ENCODE measurements at places on chromosomes 7 and 10.

- DNase-seq = peak; percentile 99
Measured at GRCh38 chr10:89373916-89374711, 3.7 kb upstream of the IFIT1B start.

- DNase-seq = no peak
Measured at GRCh38 chr7:92715963-92716362, 120.4 kb downstream of the CDK6 start.

DNA sequence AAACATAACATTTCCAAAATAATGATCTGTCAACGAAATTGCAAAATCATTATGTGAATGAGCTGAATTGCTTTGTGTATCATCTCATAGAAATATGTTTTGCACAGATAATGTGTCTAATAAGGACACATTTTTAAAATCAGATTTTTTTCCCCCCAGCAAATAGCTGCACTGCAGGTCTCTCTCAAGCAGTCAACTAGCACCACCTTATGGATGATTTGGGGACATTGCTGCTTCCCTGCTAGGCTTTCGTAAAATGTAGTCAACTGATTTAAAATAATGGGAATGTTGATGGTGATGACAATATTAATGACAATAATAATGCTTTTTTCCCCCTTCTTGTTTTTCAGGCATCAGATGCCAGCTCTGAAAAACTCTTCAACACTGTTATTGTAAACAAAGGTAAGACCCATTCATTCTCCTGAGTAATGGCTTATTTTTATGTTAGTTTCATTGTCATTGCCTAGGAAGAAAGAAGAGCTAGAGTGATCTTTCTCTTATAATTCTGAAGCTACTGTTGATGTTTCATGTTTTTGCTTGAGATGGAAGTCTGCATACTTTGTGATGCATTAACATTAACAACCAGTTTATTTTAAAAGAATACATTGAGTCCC is 433.6 kb upstream of the GALNT17 start:
- DNase-seq = peak; percentile 7

DNA sequence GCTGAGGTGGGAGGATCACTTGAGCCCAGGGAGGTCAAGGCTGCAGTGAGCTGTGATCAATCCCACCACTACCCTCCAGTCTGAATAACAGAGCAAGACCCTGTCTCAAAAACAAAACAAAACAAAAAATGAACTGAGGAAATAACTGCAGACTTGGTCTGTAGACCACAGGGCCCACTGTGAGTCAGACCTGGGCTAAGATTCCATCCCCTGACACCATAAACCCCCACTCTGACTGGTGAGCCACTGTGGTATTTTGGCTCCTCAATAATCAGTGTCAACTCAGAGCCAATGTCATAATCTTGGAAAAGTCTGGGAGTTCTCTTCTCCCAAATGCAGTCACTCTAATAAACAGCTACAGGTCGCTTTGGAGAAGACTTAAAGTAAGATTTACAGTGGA is 24.0 kb upstream of the ERCC6 start:
- no peak for DNase-seq

GRCh38 chr10:74875966-74876365 is 49.6 kb downstream of the KAT6B start:
- no peak for DNase-seq

GRCh38 chr7:138935465-138936011 is 45.7 kb downstream of the KIAA1549 start:
- DNase-seq = no peak

GRCh38 chr7:107694386-107694785 is 33.8 kb downstream of the SLC26A4 start:
- no peak for DNase-seq

GRCh38 chr10:89395141-89395540 is 2.7 kb downstream of the IFIT1 start:
- no peak for DNase-seq

- DNase-seq = peak; percentile 52
Measured at GRCh38 chr7:36281945-36282717, 107.5 kb upstream of the ANLN start.

DNA sequence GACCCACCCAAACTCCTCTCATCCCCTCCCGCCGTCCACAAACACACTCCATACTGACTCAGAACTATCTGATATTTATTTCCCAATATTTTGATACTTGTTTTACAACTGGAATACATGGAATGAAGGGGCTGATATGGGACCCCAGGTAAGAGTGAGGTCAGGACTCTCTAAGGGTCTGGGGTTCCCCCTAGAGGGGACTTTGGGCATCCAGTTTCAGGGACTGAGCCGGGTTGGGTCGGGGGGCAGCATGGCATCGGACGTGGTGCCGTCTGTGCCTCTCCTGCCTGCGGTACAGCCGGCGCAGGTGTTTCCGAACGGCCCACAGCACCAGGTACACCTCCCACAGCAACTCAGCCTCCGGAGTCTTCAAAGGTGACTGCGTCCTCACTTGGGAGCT is 7.5 kb downstream of the SPACDR start:
- no peak for DNase-seq

DNA sequence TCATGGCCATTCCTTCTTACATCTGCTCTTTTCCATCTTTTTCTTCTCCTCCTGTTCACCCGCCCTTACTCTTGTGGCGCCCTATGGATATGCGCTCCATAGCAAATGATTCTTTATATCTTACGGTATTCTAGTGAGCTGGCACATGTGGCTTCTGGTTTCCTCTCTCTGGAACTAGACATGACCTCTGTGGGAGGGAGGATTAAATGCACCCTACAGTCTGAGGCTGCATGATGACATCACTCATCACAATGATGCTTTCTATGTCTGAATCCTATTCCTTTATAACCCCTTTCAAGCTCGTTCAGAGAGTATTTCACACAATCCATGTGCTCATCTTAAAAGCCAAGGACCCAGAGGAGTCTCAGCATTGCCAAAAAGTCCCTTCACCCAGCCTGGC is 153.3 kb downstream of the EGFR start:
- no peak for DNase-seq

DNA sequence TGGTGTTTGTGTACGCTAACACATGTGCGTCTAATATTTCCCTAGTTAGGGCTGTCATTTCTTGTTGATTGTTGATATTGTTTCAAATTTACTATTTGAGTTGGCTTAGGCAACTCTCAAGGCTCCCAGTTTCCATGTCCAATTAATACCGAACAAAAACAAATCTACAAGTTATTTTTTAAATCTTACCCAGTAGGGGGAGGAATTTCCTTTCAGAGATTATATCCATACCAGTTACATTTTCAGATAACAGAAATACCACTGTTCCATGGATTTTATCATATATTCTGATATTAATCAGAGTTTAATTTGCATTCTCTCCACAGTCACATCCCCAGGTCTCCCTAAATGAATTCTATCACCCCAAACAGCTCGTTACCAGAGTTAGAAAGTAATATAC is 7.2 kb upstream of the AKR1B10 start:
- no peak for DNase-seq

DNA sequence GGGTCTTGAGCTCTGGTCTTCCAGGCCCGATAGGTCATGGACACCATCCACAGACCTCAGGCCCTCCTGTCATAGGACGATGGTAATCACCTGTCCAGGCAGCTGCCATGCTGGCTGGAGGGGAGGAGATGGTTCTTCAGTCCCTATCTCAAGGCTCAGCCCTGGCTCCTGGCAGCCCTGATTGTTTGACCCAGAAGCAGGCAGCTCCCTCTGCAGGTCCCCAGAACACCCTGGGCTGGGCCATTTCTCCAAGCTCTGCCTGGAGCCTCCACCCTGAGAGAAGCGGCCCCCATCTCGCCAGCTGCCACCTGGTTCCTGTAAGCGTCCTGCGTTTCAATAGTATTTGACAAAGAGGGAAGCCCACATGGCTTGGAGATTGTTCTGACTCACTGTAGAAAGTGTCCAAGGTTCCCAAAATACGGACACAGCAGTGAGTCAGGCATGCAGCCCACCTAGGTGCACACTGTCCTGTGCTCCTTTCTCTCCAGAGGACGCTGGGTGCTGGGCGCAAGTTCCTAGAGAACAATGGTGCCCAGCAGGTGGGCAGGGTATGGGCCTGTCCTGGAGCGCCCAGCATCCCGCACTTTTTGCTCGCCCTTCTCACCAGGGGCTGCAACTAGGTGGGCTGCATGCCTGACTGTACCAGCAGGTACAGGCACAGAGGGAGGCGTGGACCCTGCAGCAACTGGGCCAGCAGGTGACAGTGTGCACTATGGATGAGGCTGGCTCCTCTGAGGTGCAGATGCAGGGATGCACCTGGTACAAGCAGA is 72.4 kb upstream of the EBF3 start:
- no peak for DNase-seq

- no peak for DNase-seq
Measured at GRCh38 chr10:77220150-77220549, 417.5 kb downstream of the KCNMA1 start.

DNA sequence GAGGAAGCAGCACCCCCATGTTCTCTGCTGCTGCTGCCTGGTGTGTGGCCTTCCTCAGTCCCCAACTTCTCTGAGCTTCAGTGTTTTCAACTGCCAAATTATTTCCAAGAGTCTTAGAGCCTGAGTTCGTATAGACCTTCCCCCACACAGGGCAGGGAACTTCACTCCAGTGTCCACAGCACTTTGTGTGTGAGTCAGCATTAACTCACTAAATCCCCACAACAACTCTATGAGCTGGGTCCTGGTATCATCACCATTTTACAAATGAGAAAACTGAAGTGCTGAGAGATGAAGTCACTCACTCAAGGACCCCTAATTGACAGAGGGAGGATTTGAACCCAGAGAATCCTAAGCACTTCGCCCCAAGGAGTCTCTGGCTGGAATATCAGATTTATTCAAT is 48.3 kb downstream of the ADCYAP1R1 start:
- no peak for DNase-seq

GRCh38 chr10:84965468-84965867 is 637.1 kb downstream of the CCSER2 start:
- no peak for DNase-seq

DNA sequence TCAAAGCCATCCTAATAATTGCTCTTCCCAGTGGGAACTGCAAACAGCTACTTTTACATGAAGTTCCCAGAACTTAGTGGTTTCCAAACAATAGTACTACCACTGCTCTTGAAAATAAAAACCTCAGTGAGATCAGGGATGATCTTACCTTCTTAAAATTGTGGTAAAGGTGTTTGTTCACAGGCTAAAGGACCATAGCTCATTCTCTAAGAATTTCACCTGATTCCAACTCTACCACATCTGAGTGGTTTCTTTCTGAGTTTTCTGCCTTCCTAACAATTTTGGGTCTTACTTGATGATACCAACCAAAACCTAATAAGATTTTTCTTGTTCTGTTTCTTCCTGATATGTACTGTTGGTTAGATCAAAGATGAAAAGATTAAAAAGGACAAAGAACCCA is 45.6 kb upstream of the AGBL3 start:
- DNase-seq = no peak

GRCh38 chr7:40303996-40304395 is 169.2 kb downstream of the SUGCT start:
- DNase-seq = no peak

- DNase-seq = no peak
Measured at GRCh38 chr7:871900-872537, 4.3 kb upstream of the GET4 start.

DNA sequence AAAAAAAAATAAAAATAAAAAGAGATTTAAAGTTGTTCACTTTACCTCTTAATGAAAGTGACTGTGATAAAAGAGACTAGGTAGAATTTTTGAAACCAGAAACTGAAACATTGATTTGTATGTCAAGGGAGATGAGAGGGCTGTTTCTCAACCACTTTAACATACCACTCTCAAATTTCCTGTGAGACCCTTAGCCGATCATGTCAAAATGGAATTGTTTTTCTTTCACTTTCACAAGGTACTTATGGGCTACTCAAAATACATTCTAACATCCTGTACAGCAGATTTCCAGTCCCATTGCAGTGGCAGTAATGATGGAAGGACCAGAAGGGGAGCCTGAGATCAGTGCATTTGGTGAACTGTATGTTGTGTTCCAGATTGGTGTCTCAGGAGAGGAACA is 261.2 kb downstream of the PPP1R3A start:
- DNase-seq = no peak

DNA sequence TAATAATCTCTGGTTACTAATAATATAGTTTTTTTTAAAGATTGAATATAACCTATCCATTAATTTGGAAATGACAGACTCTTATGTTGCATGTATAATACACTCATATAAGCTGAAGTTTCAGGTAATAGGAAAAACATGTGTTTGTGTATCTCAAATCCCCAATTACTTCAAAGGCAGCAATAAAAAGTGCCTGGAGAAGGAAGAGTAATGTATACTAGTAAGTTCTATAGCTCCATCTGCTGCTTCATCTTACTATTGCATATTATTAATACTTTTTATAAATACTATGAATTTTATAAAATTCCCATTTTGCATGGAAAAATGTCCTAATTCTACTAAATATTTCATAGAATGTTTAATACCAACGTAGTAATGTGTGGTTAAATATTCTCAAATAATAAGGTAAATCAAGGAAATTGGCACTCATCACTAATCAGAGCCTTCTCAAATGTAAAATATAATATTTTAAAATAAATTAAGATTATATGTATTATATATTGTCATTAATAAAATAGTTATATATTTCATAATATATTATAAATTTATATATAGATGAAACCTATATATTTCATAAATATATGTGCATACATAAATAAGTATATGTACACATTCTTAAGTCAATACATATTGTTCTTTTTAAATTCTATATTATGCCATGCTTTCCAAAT is 311.9 kb downstream of the HGF start:
- DNase-seq = peak; percentile 27

DNA sequence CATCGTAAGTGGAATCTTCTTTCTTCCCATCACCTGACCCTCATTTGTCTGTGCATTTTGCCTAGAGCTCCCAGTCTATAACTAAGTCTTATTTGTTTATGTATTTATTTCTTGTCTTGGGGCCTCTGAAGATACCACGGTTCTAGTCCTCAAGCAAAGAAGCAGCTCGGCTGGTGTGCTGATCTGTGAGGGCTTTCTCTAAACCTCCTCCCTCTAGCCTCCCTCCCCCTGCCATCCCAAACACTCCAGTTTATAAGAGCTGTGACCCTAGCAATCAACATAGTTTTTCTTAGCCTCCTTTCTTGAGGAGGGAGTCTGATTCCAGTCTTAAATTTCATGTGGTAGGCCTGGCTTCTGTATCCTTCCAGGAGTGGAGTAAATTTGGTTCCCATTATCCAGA is 15.7 kb upstream of the NDUFA5 start:
- no peak for DNase-seq

DNA sequence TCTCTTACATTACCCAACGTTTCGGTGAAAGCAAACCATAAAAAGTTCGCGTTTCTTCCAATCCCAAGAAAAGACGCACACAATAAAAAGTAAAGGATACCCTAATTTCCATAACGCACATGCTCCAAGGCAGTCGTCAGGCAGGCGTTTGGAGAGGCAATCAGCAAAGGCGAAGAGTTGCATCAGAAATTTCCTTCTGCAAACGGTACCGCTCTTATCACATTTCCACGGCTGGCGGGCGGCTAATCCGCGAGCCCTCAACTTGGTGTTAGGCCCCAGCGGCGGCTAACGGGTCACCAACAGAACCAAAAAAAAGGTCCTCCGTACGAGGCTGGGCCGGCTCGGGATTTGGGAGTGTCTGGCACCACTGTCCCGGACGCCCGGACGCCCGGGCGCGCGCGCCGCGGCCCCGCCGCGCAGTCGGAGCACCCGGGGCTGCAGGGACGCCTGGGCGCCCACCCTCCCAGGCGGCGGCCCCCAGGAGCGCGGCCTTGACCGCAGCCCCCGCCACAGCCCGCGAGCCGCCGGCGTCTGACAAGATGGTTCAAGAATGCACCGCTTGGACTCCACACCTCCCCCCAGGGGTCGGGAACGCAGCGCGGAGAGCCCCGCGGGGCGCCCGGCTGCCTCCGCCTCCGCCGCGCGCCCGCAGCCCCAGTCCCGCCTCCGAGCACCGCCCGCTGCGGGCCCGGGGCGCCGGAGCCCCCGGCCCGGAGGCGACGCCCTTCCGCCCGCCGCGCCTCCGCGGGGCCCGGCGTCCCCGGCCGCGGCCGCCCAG is 9.8 kb upstream of the GRB10 start:
- DNase-seq = no peak
